ENCODE measurements at places on chromosomes 11 and 22. TPM values are rescaled to one million over a fixed set of nuclear protein-coding genes. Genes with fewer than 3 reads are reported as not detected.
A peak's percentile ranks its signal among the peaks of the same experiment; 100 is the strongest.

DNA sequence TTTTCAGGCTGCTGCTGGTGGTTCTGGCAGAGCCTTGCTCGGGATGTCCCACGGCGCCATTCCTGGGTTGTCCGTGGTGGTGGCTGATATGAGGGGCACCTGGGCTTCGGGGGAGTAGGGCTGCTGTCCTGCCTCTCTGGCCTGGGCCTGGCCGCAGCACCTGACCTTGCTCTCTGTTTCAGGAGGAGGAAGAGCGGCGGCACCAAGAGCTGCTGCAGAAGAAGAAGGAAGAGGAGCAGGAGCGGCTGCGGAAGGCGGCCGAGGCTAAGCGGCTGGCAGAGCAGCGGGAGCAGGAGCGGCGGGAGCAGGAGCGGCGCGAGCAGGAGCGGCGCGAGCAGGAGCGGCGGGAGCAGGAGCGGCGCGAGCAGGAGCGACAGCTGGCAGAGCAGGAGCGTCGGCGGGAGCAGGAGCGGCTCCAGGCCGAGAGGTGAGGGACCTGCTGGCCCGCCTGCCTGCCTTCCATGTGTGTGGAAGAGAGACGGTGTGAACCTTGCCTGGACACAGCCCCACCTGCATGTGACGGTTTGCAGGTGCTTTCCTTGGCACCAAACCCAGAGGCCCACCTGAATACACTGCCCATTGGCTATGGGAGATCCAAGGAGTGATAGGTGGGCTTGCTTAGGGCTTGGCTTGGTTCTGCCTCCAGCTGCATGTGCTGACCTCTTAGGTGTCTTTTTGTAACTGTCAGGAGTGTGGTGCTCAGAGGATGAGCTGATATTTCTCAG is 22.8 kb downstream of the INCENP start:
- DNase-seq = no peak

DNA sequence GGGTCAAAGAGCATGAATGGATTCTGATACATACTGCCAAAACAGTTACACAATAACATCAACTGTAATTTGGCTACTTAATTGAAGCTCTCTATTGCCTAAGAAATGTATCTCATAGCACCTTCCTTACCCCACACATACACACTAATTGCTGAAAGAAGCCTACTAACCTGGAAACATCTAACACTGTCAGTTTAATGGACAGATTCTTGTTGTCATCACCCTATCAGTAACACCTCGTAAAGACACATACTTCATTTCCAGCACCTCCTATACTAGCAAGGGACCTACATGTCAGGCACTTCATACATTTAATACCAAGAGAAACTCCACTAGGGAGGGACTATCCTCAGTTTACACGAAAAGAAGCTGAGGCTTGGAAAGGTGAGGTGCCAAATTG is 9.9 kb downstream of the NAP1L4 start:
- no peak for DNase-seq

CCDC157 gene
- total RNA-seq = 2.6 TPM

RCOR2 gene
- 0.35 TPM for total RNA-seq

DNHD1 gene
- total RNA-seq = 2.5 TPM

GRCh38 chr11:36274414-36274813 is 14.8 kb downstream of the COMMD9 start:
- DNase-seq = no peak

PLAAT2 gene
- total RNA-seq = not detected

- no peak for DNase-seq
Observed at GRCh38 chr11:104682206-104682605, 216.1 kb downstream of the CASP12 start.

PDE2A gene
- 1.9 TPM for total RNA-seq

FAM83F gene
- total RNA-seq = 4.6 TPM

IGSF22 gene
- 0.35 TPM for total RNA-seq

GRCh38 chr11:112856591-112856990 is 104.6 kb upstream of the NCAM1 start:
- DNase-seq = no peak

OSBP gene
- total RNA-seq = 32.0 TPM

DNA sequence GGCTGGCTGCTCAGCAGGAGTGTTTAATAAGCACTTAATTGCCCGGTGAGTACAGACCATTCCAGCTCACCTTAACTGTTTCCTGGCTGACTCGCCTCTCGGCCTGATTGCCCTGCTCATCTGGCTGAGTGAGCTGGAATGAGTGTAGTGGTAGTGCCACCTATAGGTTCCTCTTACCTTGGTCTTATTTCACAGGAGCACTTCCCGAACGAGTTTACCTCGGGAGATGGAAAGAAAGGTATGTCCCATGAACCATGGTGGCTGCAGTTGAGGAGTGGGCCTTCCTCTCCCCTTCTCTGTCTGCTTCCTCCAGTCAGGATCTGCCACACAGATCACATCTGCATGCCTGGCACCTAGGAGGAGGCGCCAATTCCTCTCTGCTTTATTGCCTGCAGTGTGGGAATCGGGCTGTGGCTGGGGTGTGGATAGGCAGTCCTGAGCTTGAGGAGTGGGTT is 26.7 kb downstream of the UPB1 start:
- DNase-seq = peak; percentile 93

DNA sequence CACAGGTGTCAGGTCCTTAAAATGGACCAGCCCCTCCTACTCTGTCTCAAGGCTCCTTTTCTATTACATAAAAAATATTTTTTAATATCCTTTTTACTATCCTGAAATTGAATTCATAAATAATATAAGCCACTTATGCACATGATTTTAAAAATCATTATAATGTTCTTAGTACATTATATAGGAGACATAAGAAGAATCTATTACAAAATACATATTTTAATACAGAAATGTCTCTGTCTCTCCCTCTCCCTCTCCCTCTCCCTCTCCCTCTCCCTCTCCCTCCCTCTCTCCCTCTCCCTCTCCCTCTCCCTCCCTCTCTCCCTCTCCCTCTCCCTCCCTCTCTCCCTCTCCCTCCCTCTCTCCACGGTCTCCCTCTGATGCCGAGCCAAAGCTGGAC is 52.0 kb upstream of the SLC6A5 start:
- DNase-seq = no peak

TMEM191C gene
- total RNA-seq = 0.35 TPM

DRICH1 gene
- 0.35 TPM for total RNA-seq

- no peak for DNase-seq
Observed at GRCh38 chr22:42145175-42145574, 14.6 kb upstream of the CYP2D6 start.

GRCh38 chr11:124762105-124762623 is at the start of gene ESAM:
ESAM (minus strand) TSS chr11:124762290; CDS start chr11:124762154, 136 bp downstream.
- DNase-seq = no peak

- no peak for DNase-seq
Observed at GRCh38 chr11:1232883-1233321, 10.0 kb downstream of the MUC5B start.

- DNase-seq = peak; percentile 92
Observed at GRCh38 chr11:76910620-76911414, 50.1 kb downstream of the ACER3 start.

DNA sequence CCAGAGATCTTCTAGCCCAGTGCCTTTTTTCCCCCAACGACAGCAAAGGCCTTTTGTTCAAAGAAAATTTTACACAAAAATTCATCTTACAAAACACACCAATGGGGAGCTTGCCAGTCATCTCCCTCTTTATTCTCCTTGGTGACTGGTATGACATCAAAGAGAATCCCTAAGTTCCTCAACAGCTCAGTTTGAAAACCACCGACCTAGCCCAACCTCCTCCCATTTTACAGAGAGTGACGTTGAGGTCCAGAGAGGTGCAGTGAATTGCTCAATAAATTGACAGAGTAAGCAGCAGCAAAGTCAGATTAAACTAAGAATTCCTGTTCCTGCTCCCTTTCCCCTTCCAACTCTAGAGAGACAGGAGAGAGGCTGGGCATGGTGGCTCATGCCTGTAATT is 7.8 kb downstream of the SLC43A3 start:
- no peak for DNase-seq

SLC22A8 gene
- not detected for total RNA-seq

DNA sequence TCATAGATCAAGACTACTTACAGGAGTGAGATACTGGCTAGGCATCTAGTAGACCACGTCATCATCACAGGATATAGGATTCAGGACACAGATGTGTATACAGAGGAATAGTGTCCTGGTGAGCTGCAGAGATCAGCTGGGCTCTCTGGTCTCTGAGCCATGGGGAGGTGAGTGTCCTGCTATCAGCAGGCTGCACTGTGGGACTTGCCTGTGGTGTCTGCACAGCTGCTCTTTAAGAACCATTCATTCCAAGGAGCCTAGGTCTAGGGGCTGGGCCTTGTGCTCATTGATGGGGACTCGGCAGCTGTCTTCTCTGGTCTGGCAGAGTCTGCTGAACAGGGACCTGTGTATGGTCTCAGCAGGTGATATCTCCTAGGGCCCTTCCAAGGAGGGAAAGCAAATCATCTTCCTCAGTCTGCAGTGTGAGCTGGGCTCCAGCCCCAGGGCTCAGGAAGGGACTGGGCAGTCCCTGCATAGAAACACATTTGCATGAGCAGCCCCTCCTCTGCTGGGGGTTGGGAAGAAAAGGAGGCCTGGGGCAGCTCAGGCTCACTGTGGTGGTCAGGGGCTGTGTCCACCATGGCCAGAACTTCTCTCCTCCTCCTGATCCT is 66.1 kb upstream of the VPREB1 start:
- no peak for DNase-seq

GRCh38 chr22:37628830-37629229 is 10.6 kb upstream of the SH3BP1 start:
- DNase-seq = no peak

- peak; percentile 4 for DNase-seq
Observed at GRCh38 chr22:33083212-33083611, 25.0 kb upstream of the SYN3 start.

DNA sequence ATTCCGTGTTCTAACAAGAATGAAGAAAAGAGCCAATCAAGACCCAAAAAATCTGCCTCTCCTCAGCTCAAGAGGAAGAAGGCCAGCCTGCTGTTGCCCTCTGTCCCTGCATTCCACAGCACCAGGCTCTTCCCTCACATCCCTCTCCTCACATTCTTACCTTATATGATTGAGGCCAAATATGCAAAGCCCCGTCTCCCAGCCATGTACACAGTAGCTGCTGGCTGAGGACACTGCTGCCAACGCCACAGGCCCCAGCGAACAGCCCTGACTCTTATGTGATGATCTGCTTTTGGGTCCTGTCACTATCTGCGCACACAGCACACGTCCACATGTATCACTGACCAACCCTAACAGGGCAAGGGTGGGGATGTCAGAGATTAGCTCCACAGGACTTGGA is 60.2 kb downstream of the MICAL3 start:
- DNase-seq = no peak

DNA sequence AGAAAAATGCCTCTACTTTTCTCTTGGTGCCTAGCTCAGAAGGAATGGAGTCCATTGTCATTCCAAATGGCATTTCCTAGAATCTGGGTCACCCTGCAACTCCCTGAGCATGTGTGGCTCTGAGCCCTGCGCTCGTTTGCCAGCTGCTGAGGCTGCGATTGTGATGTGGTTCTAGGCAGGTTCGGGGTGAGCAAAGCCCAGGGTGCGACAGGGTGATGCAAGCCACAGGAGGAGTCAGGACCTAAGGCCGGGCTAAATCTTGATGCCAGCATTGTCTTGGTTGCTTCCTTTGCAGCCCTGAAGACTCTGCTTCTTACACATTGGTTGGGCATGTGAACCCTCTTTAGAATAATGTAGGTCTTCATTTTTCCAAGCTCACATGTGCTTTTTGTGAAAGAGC is 131.0 kb downstream of the MORC2 start:
- DNase-seq = no peak

GRCh38 chr11:62999649-63000048 is 14.9 kb upstream of the SLC22A6 start:
- DNase-seq = peak; percentile 27

DNA sequence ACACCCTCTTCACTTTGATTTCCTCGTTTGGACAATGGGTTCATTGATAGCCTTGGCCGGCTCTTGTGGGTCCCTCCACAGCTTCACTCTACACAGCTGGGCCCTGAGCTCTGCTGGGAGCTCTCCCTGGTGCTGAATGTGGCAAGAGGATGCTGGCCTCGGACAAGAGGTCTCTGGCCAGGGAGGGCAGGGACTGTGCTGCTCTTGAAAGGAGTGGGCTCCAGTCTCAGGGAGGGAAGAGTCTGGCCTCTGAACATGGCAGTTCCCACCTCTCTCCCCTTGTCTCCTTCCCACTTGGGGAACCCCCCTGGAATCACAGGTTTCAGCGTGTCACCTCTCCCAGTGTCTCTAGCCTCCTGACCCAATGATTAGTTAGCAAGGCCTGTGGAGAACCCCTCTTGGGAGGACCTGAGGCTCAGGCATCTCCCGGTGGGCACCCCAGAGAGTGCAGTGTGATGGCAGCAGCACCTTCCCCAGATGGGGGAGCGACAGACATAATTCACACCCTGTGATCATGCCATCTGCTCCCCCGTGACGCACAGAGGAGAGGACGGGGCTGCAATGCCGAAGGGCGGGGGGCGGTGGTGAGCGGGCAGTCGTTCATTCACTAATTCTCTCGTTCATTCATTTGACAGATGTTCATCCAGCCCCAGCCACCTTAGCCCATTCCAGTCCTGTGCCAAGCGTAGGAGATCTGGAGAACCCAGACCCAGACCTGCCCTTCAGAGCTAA is 2.8 kb upstream of the CABP7 start:
- DNase-seq = peak; percentile 60

GRCh38 chr11:45282081-45282480 is 4.1 kb downstream of the SYT13 start:
- peak; percentile 69 for DNase-seq

DNA sequence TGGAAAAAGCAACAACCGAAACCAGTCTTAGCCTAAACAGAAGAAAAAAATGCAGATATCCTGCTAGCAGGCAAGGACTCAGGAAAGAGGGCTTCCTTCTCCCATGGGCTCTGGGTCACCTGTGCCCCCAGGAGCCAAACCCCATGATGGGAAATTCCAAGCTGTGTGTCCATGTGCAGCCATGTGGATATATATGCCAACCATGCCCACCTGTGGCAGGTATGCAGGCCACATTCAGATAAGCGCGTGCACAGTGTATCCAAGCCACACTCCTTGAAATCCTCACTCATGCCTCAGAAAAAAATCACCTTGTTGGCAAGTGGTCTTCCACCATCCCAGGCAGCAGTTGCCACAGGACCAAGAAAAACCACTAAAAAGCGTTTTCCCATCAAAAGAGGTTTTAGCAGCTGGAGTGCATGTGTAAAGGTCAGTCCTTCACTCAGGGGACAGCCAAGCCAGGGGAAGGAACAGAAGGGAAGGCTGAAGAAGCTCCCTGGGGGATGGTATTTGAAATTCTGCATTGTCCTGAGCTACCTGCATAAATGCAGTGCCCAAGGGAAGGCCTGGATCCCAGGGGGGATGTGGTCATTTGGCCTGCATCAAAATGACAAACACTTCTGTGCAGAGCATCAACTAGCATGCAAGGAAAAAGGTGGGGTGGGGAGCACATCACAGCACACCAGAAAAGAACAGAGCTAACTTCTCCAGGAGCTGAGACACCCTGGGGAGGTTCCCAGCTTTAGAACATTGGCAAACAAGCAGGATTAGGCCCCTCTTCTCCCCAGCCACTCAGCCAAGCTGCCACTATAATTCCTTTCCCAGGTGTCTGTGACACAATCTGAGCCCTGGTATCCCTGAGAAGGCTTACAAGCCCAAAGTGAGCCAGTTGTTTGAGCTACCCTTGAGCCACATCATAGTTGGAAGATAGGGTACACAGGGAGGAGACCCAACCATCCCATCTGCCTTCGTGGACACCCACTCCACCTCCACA is 76.2 kb downstream of the GALNT18 start:
- peak; percentile 13 for DNase-seq

RTN4R gene
- 1.2 TPM for total RNA-seq

Data from renal cortical epithelial cell (primary cell).